Mammary epithelial cell (primary cell): ENCODE measurements at places on chromosomes 5 and 9.
A peak's percentile ranks its signal among the peaks of the same experiment; 100 is the strongest.

DNA sequence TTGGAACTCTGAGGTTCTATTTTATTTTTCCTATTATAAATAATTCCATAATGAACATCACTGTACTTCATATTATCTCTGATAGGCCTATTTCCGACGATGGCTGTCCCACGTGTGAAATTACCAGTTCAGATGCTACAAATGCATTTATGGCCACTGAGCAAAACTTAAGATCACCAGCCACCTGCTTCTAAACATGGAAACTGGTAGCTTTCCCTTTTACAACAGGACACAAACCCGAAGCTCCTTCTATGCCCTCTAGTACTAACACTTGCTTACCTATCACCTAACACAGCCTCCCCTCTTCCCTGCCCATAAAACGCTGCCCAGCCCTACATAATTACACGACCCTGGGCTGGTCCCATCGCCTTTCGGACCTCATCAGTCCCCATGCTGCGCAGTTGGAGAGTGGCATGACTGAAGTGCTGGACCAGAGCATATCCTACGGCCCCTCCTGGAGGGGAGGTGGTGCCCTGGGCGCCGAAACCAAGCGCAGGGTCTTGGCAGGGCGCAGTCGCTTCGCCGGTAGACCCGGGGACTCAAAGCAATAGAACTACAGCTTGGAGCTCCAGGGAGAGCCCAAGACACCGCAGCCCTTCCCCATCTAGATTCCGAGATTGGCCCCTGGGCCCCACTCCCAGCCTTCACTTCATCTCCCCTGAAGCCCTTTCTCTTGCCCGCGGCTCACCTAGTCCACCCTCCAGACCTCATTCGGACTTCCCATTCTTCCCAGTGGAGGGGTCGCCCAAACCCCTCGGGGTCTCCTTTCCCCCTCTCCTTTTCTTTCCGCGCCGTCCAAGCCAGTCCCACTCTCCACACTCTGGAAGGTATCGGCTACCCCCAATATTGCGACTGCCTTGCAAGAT lies 1.0 kb upstream of the SAP30L start:
- DNase-seq, result peak; percentile 21

GRCh38 chr5:109645707-109646192 lies 44.0 kb upstream of the MAN2A1 start:
- no peak for DNase-seq

GRCh38 chr5:124263680-124264491 lies 482.6 kb downstream of the ZNF608 start:
- DNase-seq, result no peak

DNA sequence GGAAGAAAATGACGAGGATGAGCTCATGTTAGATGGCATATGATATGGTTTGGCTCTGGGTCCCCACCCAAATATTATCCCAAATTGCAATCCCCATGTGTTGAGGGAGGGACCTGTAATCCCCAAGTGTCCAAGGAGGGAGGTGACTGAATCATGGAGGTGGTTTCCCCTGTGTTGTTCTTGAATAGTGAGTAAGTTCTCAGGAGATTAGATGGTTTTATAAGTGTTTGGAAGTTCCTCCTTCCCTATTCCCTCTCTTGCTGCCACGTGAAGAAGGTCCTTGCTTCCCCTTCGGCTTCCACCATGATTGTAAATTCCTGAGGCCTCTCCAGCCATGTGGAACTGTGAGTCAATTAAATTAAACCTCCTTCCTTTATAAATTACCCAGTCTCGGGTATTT lies 10.1 kb downstream of the EDIL3 start:
- no peak for DNase-seq

GRCh38 chr9:133981958-133982681 lies 10.0 kb downstream of the VAV2 start:
- DNase-seq, result no peak

- DNase-seq, result peak; percentile 2
These were observed 140.1 kb downstream of the COX7C start for GRCh38 chr5:86757824-86758223.

GRCh38 chr5:131521252-131521651 lies 113.8 kb downstream of the RAPGEF6 start:
- peak; percentile 77 for DNase-seq

GRCh38 chr5:134458234-134459009 lies 46.7 kb upstream of the CDKN2AIPNL start:
- DNase-seq, result peak; percentile 47

DNA sequence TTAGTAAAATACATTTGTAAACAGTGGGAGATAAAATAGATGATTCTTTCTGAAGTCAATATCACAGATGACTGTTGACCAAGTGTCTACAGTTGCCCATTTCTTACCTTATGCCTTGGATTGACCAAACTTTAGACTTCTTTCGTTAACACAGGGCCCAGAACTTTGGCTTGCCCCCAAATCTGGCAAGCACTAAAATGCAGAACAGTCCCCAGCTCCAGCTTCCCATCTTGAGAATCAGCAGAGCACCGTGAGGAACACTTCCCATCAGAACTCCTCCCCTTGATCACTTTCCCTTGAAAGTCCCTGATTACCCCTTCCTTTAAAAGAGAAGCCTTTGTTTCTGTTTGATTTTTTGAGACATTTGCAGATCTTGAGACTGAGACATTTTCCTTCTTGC lies 1039.9 kb downstream of the TLE1 start:
- no peak for DNase-seq

- no peak for DNase-seq
These were observed 45.3 kb upstream of the AKNA start for GRCh38 chr9:114433086-114433485.
